ENCODE measurements at places on chromosomes 3 and 15. TPM values are rescaled to one million over a fixed set of nuclear protein-coding genes. Genes with fewer than 3 reads are reported as not detected.
A peak's percentile ranks its signal among the peaks of the same experiment; 100 is the strongest.

DNA sequence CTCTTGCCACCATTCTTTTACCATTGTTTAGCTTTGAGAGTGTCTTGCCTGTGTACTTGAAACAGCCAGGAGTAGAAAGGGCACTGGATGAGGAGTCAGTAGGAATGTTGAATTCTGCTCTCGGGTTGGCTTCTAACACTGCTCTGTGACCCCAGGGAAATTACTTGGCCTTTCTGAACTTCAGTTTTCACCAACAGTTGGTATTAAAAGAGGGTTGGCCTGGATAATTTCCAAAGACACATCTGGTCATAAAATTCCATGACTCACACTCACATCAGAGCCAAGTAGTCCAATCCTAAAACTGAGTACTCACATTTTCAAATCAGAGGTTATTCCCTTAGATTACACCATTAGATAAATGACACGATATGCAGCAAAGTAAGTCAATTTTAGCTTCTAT lies 141.6 kb downstream of the ECT2 start:
- H3K4me3 ChIP-seq = no peak overlapping the region
- H3K36me3 ChIP-seq = no peaks in the 10 kb centered on the region
- H3K27me3 ChIP-seq = no peaks in the 10 kb centered on the region
- no peaks in the 10 kb centered on the region for H3K4me1 ChIP-seq
- no peak for DNase-seq

The GOLGA8H gene
- total RNA-seq = 1.6 TPM

DNA sequence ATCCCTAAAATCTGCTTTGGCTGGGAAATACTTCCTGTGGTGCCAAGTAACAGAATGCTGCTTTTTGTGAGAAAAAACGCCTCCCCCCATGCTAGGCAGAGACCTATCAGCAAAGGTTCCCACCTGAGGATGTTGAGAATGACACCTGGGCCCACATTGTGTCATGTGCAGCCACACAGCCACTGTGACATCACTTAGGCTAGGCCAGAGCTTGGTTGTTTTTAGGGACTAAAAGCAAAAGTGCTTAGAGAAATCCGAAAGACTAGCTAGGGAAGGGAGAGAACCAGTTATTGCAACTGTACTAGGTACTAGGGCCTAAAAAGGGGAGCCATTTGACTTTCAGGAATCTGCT lies 6.2 kb downstream of the ZDHHC3 start:
- H3K27me3 ChIP-seq = no peaks in the 10 kb centered on the region
- H3K4me3 ChIP-seq = no peak overlapping the region
- no peaks in the 10 kb centered on the region for H3K36me3 ChIP-seq
- H3K27ac ChIP-seq = no peak overlapping the region
- peaks cover 12% of the 10 kb centered on the region for H3K4me1 ChIP-seq

The SLITRK3 gene
- 0.59 TPM for total RNA-seq

The CHST14 gene
- 10.8 TPM for total RNA-seq

- no peaks in the 10 kb centered on the region for H3K36me3 ChIP-seq
- no peak overlapping the region for H3K4me3 ChIP-seq
- H3K27me3 ChIP-seq = no peaks in the 10 kb centered on the region
- H3K27ac ChIP-seq = no peak overlapping the region
Observed at GRCh38 chr3:188647237-188647636, 493.3 kb downstream of the LPP start.

GRCh38 chr3:104750581-104750980 lies 616.1 kb upstream of the ALCAM start:
- H3K27me3 ChIP-seq = no peaks in the 10 kb centered on the region
- no peaks in the 10 kb centered on the region for H3K36me3 ChIP-seq
- H3K27ac ChIP-seq = no peak overlapping the region
- H3K4me1 ChIP-seq = no peaks in the 10 kb centered on the region
- no peak for DNase-seq

The SLC28A2 gene
- total RNA-seq = not detected

- H3K36me3 ChIP-seq = no peaks in the 10 kb centered on the region
- no peaks in the 10 kb centered on the region for H3K27me3 ChIP-seq
- no peaks in the 10 kb centered on the region for H3K4me1 ChIP-seq
- no peak for DNase-seq
Observed at GRCh38 chr3:67028001-67028784, 30.1 kb downstream of the KBTBD8 start.

DNA sequence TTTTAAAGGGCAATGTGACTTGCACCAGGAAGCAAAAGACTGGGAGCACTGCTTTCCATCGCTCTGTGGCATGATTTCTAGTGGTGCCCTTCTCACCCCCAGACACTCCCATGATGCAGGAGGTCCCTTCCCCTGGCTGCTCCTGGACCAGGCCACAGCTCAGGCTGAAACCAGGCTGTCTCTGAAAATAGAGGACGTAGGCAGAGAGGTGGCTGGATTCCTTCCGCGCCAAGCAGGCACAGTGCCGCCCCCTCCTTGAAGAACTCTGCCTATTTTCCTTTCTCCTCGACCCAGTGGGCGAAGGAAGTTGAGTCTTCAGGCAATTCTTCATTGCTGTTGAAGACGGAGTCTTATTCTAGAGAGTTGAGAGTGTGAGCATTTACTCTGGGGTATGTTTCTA lies 489.4 kb upstream of the TBL1XR1 start:
- H3K27ac ChIP-seq = no peak overlapping the region
- H3K27me3 ChIP-seq = no peaks in the 10 kb centered on the region
- H3K4me1 ChIP-seq = no peaks in the 10 kb centered on the region
- no peaks in the 10 kb centered on the region for H3K36me3 ChIP-seq
- DNase-seq = no peak

DNA sequence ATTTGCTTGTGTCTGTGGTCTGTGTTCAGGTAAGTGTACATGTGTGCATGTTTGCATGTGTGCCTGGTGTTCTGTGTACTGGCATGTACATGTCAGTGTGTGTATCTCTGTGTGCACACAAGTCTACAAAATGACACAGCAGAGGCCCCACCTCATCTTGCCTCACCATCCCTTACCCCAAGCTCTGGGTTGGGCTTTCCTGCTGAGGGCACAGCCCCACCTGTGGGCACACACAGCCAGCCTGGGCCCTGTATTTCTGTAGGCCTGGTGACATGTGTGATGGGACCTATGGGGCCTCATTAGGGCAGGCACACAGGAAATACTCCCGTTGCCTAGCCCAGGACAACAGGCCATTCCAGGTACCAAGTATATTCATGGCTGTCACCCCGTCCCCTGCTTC lies 13.5 kb downstream of the VIPR1 start:
- no peak for DNase-seq
- peak overlapping the region; percentile 94 for H3K27ac ChIP-seq
- peaks cover 6% of the 10 kb centered on the region for H3K4me1 ChIP-seq

- H3K27ac ChIP-seq = no peak overlapping the region
- H3K4me1 ChIP-seq = no peaks in the 10 kb centered on the region
- H3K4me3 ChIP-seq = no peak overlapping the region
Observed at GRCh38 chr3:79427081-79427480, 340.7 kb downstream of the ROBO1 start.

DNA sequence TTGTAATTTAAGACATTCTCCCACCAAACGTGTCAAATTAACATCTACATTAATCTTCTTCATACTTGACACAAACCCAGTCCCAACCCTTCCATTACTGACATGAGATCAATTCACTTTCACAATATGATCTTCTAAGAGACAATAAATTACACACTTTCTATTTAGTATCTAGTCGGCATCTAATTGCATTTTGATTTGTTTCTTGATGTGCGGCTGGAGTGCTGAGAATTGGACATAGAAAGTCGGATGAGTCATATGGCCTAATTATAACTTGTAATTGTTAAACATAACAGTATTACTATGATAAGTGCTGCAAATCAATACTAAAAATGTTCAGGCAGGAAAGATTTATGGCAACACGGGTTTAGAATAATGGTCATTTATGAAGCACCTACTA lies 78.4 kb upstream of the RORA start:
- DNase-seq = no peak
- no peaks in the 10 kb centered on the region for H3K36me3 ChIP-seq
- H3K27me3 ChIP-seq = no peaks in the 10 kb centered on the region
- no peak overlapping the region for H3K4me3 ChIP-seq

DNA sequence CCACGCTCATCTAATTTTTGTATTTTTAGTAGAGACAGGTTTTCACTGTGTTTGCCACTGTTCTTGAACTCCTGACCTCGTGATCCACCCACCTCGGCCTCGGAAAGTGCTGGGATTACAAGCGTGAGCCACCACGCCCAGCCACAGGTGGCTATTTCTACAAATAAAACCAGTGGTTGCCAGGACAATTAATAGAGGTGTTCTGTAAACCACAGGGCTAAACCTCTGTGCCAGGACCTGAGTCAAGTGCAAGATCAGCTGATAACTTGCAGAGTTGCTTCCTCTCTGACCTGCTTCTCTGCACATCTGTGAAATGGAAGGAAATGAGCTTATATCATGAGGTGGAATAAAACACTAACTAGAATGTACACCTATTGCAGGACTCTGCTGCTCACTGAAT lies 72.8 kb downstream of the CD200R1L start:
- H3K27me3 ChIP-seq = no peaks in the 10 kb centered on the region
- no peaks in the 10 kb centered on the region for H3K36me3 ChIP-seq

GRCh38 chr15:97874139-97874538 lies 86.4 kb upstream of the ARRDC4 start:
- no peak for DNase-seq
- H3K27me3 ChIP-seq = no peaks in the 10 kb centered on the region
- no peaks in the 10 kb centered on the region for H3K4me1 ChIP-seq
- no peak overlapping the region for H3K27ac ChIP-seq
- H3K4me3 ChIP-seq = no peak overlapping the region
- H3K36me3 ChIP-seq = no peaks in the 10 kb centered on the region

DNA sequence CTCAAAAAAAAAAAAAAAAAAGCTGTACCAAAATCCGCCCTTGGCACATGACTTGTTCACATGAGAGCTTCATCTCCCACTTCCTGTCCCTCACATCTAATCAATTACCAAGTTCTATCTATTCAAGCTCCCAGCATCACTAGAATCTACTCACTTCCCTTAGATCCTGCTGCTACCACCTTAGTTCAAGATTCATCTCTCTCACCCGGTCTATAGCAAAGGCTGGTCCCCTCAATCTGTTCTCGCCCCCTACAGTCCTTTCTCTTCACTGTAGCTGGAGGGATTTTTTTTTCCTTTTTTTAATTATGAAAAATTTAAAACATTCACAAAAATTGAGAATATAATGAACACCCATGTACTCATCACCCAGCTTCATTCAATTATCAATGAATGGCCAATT lies 16.7 kb upstream of the GPR160 start:
- H3K27ac ChIP-seq = no peak overlapping the region
- DNase-seq = no peak

The SERINC4 gene
- total RNA-seq = not detected

GRCh38 chr3:123642182-123642956 lies 57.5 kb upstream of the HACD2 start:
- peak; percentile 70 for DNase-seq
- no peaks in the 10 kb centered on the region for H3K36me3 ChIP-seq
- H3K27ac ChIP-seq = peak overlapping the region; percentile 14
- no peaks in the 10 kb centered on the region for H3K4me1 ChIP-seq

GRCh38 chr15:77571181-77571580 lies 61.5 kb downstream of the LINGO1 start:
- H3K4me3 ChIP-seq = no peak overlapping the region
- H3K36me3 ChIP-seq = no peaks in the 10 kb centered on the region
- peaks cover 7% of the 10 kb centered on the region for H3K4me1 ChIP-seq
- no peak for DNase-seq

DNA sequence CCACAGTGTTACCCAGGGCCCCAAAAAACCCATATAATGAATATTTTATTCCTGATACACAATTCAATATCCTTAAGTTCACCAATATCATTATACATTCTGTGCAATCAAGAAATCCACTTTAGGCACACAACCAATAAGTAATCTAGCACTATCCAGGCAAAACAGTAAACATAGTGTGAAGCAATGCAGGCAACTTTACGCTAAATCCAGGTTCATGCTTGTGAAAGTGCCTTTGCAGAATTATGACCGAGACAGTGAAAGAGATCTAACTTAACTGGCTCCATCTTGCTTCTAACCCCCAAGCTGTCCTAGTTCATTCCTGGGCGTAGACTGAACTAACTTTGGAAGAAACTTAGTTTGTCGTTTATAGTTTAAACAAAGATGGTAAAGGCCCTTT lies 34.2 kb upstream of the INO80 start:
- no peak overlapping the region for H3K27ac ChIP-seq
- H3K27me3 ChIP-seq = no peaks in the 10 kb centered on the region
- no peak overlapping the region for H3K4me3 ChIP-seq
- no peak for DNase-seq

- no peak overlapping the region for H3K4me3 ChIP-seq
- no peak overlapping the region for H3K27ac ChIP-seq
- DNase-seq = no peak
- H3K4me1 ChIP-seq = no peaks in the 10 kb centered on the region
Observed at GRCh38 chr3:480070-480469, 283.5 kb downstream of the CHL1 start.

GRCh38 chr15:95857124-95857757 lies 473.3 kb upstream of the NR2F2 start:
- H3K4me1 ChIP-seq = no peaks in the 10 kb centered on the region
- H3K4me3 ChIP-seq = no peak overlapping the region
- H3K36me3 ChIP-seq = no peaks in the 10 kb centered on the region
- no peak overlapping the region for H3K27ac ChIP-seq
- H3K27me3 ChIP-seq = no peaks in the 10 kb centered on the region

The IGDCC3 gene
- total RNA-seq = 0.33 TPM

- no peak overlapping the region for H3K27ac ChIP-seq
- H3K36me3 ChIP-seq = no peaks in the 10 kb centered on the region
- no peak overlapping the region for H3K4me3 ChIP-seq
- no peaks in the 10 kb centered on the region for H3K27me3 ChIP-seq
- no peak for DNase-seq
- H3K4me1 ChIP-seq = no peaks in the 10 kb centered on the region
Observed at GRCh38 chr3:161920196-161920595, 423.6 kb downstream of the OTOL1 start.

The EPHB3 gene
- 7.9 TPM for total RNA-seq

The CEMIP gene
- 0.66 TPM for total RNA-seq

The PLCH1 gene
- 3.4 TPM for total RNA-seq

- no peak overlapping the region for H3K4me3 ChIP-seq
- H3K27me3 ChIP-seq = no peaks in the 10 kb centered on the region
Observed at GRCh38 chr3:48930590-48930989, 11.9 kb downstream of the ARIH2 start.

The ERICH6 gene
- total RNA-seq = 0.48 TPM

- no peak for DNase-seq
- no peak overlapping the region for H3K27ac ChIP-seq
- H3K27me3 ChIP-seq = no peaks in the 10 kb centered on the region
- H3K4me1 ChIP-seq = no peaks in the 10 kb centered on the region
- no peaks in the 10 kb centered on the region for H3K36me3 ChIP-seq
Observed at GRCh38 chr15:48754011-48754410, 56.9 kb downstream of the CEP152 start.

DNA sequence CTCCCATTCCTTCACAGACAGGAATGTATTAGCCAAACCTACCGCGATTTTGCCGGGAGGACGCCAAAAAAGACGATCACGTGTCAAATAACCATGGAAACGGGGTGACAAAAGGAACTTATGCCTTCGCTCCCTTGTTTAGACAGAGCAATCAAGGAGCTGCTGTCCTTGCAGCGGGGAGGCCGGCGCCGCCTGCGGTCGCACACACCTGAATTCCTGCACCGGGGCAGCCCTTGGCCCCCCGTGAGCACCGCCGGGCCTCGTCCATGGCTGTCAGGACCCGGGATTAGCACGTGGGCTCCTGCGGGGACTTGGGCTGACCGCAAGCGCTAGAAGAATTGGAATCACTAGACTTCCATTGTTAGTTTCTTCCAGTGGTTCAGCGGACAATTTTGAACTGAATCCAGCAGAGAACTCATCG lies 193.1 kb downstream of the SHQ1 start:
- H3K27me3 ChIP-seq = no peaks in the 10 kb centered on the region
- H3K4me1 ChIP-seq = peaks cover 3% of the 10 kb centered on the region
- peak; percentile 41 for DNase-seq
- H3K27ac ChIP-seq = no peak overlapping the region
- peak overlapping the region; percentile 58 for H3K4me3 ChIP-seq
- no peaks in the 10 kb centered on the region for H3K36me3 ChIP-seq

Measured in breast epithelium (tissue), 4 donors.